ENCODE measurements at places on chromosomes 16 and 17.

GRCh38 chr17:63445571-63445953 lies 544 bp downstream of the CYB561 start:
- no peak for DNase-seq

- no peak for DNase-seq
These were observed 5.0 kb downstream of the CA4 start for GRCh38 chr17:60154616-60155426.

DNA sequence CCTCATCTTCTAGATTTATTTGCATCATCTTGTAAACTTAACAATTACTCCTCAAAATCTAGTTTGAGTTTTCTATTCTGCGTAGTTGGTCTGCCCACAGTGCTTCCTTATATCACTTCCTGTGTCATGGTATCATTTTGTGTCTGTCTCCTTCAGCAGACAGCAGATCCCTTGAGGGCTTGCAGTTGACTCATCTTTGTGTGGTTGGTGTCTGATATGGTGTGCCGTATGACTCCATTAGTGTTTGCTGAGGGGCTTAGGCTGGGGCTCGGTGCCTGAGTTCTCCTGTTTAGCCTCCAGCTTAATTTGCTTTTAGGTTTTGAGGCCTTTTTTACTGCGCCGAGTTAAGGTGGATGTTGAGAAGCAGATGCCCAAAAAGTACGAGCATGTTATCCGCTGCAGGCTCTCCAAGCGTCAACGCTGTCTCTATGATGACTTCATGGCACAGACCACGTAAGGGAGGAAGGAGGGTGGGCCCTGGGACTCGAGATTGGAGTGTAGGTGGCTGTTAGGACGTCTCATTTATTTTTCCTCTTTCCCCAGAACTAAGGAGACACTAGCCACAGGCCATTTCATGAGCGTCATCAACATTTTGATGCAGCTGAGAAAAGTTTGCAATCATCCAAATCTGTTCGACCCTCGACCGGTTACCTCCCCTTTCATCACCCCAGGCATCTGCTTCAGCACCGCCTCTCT lies 16.9 kb downstream of the SRCAP start:
- no peak for DNase-seq

DNA sequence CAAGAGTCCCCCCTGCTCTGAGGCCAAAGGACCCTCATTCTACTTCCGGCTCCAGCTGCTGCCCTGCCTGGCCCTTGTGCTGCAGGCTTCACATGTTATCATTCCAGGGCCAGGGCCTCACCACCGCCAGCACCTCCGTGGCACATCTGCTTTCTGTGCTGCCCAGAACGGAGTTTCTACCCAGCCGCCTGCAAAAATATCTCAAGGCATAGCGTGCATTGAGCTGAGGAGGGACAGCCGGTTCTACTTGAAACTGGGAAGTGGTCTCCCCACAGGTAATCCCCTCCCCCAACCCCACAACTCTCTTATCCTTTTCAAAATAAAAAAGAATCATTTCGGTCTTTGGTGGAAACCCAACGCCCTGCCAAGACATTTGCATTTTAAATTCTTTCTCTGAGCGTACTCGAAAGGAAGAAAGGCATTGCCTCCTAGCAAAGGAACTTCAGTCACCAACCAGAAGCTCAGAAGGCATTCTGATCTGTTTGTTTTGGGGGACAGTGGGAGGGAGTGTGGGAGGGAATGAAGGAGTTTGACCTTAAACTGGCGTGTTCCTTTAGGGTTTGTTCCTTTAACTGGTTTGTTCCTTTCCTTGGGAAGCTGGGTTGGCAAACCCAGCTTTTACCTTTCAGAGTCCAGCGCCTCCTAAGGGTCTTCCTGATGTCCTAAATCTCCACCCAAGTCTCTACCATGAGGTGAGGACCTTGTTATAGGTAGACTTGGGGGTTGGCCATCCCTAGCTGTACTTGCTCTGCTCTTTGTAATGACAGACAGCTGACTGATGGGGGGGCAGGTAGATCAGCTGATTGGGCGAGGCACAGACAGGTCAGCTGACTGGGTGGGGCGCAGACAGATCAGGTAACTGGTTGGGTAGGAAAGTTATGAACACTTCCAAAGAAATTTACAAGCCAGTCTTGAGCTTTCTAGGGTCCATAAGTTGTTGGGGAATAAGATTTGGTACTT lies 33.4 kb upstream of the PIK3R6 start:
- DNase-seq, result no peak

GRCh38 chr16:58046936-58047335 lies 21.4 kb downstream of the MMP15 start:
- no peak for DNase-seq

GRCh38 chr16:23624092-23624491 lies 17.0 kb downstream of the PALB2 start:
- DNase-seq, result no peak

GRCh38 chr16:85661740-85662481 lies 26.8 kb downstream of the GINS2 start:
- no peak for DNase-seq

- DNase-seq, result no peak
These were observed 40.0 kb downstream of the MRM1 start for GRCh38 chr17:36641331-36641876.

GRCh38 chr17:51725185-51725584 lies 433.3 kb downstream of the CA10 start:
- DNase-seq, result no peak

Data from hematopoietic multipotent progenitor cell treated with erythropoietin and hydrocortisone succinate and interleukin-3 and kit ligand, for 17 days (in vitro differentiated cells).